ENCODE measurements at places on chromosomes 6 and 20. TPM values are rescaled to one million over a fixed set of nuclear protein-coding genes. Genes with fewer than 3 reads are reported as not detected.

The MYCT1 gene
- not detected for total RNA-seq

The EDN3 gene
- total RNA-seq: 2.9 TPM

The BPIFB4 gene
- not detected for total RNA-seq

The ADGRF4 gene
- 24.8 TPM for total RNA-seq

The AHI1 gene
- 13.7 TPM for total RNA-seq

The ELOVL5 gene
- 131 TPM for total RNA-seq

The PAK5 gene
- not detected for total RNA-seq

The BPIFB2 gene
- not detected for total RNA-seq

All from placental epithelial cell (primary cell).